Liver (tissue), 10 donors: ENCODE measurements at places on chromosomes 4 and X. TPM values are rescaled to one million over a fixed set of nuclear protein-coding genes. Genes with fewer than 3 reads are reported as not detected.

PDK3 gene
- polyA plus RNA-seq = 6.0 TPM

HSFX3 gene
- polyA plus RNA-seq = not detected

F8A1 gene
- polyA plus RNA-seq = 5.7 TPM

ETDA gene
- not detected for polyA plus RNA-seq

ARHGAP36 gene
- not detected for polyA plus RNA-seq

SLC6A14 gene
- polyA plus RNA-seq = not detected

RS1 gene
- polyA plus RNA-seq = not detected

NALF2 gene
- polyA plus RNA-seq = not detected

UGT2B10 gene
- 108 TPM for polyA plus RNA-seq
